ENCODE measurements at places on chromosomes 5 and 9.

- DNase-seq = no peak
Measured at GRCh38 chr9:100739666-100740065, 161.8 kb downstream of the CAVIN4 start.

- no peak for DNase-seq
Measured at GRCh38 chr9:105445203-105445881, 2.5 kb upstream of the FSD1L start.

DNA sequence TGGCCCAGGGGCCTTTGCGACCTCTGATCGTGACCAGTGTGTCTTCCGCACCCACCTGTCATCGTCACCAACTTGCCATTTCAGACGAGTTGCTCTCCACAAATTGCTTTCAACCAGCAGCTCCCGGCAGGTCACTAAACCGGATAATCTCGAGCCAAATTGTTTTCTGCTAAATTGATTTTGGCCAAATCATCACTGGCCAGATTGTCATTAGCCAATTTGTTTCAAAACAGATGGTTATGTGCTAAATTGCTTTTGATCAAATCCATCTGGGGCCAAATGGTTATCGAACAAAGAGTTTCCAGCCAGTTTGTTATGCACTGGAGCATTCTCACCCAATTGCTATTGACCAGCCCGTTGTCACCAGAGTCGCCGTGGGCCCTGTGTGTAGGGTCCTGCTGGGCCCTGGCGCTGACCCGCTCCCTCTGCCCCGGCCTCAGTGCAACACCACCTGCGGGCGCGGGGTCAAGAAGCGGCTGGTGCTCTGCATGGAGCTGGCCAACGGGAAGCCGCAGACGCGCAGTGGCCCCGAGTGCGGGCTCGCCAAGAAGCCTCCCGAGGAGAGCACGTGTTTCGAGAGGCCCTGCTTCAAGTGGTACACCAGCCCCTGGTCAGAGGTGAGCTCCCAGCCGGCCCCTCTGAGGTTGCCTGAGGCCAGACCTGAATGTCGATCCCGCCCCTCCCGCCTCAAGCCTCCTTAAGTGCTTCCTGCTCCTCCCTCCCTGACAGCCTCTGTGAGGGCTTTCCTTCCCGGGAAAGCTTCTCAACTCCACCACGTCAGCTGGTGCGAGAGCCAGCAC lies 35.6 kb downstream of the ADAMTSL2 start:
- DNase-seq = no peak

DNA sequence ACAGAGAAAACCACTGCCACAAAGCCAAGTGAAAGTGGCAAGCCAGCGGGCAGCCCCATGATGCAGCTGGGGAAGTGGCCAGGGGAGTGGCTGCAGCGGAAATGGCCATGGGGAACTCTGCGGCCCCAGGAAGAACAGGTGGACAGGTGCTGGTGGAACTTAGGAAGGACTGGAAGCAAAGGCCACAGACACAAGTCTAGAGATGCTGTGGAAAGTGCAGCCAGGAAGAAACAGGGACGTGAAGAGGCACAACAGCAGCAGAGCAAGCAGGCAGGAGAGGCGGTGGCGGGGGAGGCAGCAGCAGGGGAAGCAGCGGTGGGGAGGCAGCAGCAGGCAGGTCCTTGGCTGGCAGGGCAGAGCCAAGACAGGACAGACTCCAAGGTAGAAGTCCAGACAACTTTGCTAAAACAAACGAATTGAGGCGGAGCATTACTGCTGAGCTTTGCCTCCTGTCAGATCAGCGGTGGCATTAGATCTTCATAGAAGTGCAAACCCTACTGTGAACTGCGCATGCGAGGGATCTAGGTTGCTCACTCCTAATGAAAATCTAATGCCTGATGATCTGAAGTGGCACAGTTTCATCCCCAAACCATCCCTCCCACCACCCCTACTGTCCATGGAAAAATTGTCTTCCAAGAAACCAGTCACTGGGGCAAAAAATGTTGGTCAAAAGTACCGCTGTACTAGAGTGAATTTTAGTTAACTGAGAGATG lies 11.8 kb downstream of the SURF6 start:
- no peak for DNase-seq

DNA sequence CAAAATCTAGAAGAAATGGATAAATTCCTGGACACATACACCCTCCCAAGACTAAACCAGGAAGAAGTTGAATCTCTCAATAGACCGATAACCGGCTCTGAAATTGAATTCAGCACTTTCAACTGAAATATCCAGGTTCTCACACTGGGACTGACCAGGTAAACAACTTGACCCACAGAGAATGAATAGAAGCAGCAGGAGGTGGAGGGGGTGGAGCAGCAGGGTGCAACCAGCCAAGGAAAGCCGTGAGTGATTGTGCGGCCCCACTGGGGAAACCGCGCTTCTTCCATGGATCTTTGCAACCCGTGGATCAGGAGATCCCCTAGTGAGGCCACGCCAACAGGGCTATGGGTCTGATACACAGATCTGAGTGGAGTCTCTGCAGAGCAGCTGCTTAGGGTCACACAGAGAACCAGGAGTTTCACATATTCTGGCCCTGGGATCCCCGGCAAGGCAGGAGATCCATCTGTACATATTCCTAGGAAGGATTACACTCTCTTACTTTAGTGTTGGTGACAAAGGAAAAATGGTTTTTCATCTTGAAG lies 181.5 kb downstream of the SLCO4C1 start:
- DNase-seq = no peak

- DNase-seq = no peak
Measured at GRCh38 chr5:98424681-98425450, 348.6 kb upstream of the RGMB start.

GRCh38 chr5:157993986-157994691 lies 135.2 kb upstream of the CLINT1 start:
- peak; percentile 51 for DNase-seq

GRCh38 chr5:148750614-148751013 lies 75.8 kb upstream of the ADRB2 start:
- DNase-seq = no peak

DNA sequence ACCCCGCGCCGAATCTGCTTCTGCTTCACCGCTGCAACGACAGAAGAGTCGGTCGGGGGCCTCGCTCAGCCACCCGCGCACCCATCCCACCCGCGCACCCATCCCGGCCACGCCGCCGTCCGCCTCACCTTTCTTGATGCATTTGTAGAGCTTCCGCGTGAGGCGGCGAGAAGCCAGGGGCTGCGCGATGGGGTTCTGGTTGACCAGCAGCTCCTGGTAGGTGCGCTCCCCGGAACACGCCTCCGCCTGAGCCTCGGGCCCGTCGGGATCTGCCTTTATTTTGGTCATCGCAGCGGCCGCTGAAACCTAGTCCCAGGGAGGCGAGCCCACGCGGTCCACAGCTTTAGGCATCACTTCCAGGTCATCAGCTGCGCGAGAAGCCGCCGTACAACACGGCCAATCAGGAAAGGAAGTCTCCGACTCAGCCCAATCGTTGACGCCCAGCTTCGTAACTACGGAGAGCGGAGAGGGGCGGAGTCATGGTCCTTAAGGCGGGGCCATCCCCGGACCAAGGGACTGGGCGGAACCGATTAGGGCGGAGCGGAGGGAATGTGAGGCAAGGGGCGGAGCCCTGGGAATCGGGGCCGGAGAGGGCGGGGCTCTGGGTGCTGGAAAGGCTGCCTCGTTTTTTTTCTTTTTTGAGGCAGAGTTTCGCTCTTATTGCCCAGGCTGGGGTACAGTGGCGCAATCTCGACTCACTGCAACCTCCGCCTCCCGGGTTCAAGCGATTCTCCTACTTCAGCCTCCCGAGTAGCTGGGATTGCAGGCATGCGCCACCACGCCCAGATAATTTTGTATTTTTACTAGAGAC lies at the start of gene NHP2:
TSS of gene NHP2 (minus strand) at position 356 of the 811 bp plus-strand sequence. CDS start at position 288, 68 bp downstream.
- DNase-seq = peak; percentile 98

- no peak for DNase-seq
Measured at GRCh38 chr9:94912700-94913249, 186.3 kb downstream of the AOPEP start.

DNA sequence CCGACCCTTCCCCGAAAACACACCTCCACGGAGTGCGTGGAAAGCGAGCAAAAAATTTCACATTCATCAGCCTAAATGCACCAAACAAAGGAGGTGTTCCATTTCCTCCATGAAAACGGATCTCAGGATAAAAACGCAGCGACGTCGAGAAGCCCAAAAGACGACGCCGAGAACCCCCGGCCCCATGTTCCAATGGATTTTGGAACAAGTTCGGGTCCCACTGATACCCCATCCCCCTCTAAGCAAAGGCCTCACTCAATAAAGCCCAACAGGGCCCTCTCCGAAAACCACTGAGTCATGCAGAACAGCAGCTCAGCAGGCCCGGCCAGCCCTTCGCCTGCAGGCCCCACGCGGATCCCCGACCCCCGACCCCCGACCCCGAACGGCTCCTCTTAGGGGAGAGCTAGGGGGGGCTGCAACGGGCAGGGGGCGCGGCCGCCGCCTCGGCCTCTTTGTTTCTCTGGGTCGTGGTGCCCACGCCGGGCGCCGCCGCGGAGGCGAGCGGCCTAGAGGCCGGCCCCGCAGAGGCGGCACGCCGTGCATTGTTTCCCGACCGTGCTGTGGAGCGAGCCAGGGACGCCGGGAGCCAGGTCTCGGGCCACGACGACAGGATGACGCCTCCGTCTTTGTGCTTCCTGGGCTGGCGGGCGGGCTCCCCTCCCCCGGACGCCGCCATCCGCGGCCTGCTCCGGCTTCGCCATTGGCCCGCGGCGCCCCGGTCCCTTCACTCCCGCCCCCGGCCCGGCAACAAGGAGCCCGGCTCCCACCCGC lies 915 bp downstream of the ZFAND5 start:
- peak; percentile 67 for DNase-seq

GRCh38 chr5:80655231-80655774 lies 520 bp upstream of the DHFR start:
- no peak for DNase-seq
